ENCODE measurements at places on chromosomes 5 and 9. TPM values are rescaled to one million over a fixed set of nuclear protein-coding genes. Genes with fewer than 3 reads are reported as not detected.

The SLU7 gene
- total RNA-seq: 31.5 TPM

The GKAP1 gene
- 3.7 TPM for total RNA-seq

The PRLR gene
- 23.7 TPM for total RNA-seq

The DCANP1 gene
- not detected for total RNA-seq

- no peak for DNase-seq
Measured at GRCh38 chr5:159441441-159441840, 111.2 kb upstream of the IL12B start.

GRCh38 chr5:179288101-179288808 lies 57.0 kb downstream of the ADAMTS2 start:
- DNase-seq: no peak

GRCh38 chr5:61823781-61824180 lies 482.2 kb upstream of the KIF2A start:
- no peak for DNase-seq

GRCh38 chr9:121910491-121911040 lies 182.5 kb downstream of the TTLL11 start:
- no peak for DNase-seq

DNA sequence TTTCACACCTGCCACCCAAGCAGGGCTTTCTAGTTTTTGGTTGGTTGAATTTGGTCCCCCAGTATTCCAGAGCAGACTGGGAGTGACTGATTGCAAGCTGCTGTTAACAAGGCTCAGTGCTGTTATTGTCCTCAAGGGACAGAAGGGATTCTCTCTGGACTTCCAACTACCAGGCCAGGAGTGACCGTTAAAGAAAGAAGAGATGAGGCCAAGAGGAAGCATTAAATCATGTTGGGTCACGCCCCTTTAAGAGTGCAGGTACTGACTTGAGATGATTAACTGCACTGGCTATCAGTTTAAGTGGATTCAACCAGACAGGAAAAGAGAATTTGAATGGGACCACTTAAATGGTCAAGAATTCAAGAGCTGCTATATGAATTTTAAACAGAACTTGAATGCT lies 220.8 kb upstream of the PCSK5 start:
- no peak for DNase-seq

- DNase-seq: no peak
Measured at GRCh38 chr5:77321793-77322394, 111.4 kb downstream of the PDE8B start.
